ENCODE measurements at places on chromosomes 13 and 19.

DNA sequence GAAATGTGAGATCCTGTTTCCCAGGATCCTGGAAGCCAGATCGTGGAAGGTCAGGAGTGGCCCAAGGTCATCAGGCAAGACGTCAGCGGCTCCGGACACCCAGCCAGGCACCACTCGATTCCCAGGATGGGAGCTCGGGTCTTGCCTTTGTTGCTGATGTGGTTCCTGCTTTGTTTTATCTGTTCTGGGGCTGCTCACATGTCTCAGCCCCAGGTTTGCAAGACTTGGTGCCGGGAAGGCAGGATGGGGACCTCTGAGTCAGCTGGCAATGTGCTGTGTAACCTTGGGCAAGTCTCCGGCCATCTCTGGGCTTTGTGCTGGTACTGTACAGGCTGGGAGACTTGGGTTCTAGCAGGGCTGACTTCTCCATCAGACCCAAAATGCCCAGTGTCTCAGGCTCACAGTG lies 1.4 kb upstream of the FCHO1 start:
- DNase-seq = no peak

DNA sequence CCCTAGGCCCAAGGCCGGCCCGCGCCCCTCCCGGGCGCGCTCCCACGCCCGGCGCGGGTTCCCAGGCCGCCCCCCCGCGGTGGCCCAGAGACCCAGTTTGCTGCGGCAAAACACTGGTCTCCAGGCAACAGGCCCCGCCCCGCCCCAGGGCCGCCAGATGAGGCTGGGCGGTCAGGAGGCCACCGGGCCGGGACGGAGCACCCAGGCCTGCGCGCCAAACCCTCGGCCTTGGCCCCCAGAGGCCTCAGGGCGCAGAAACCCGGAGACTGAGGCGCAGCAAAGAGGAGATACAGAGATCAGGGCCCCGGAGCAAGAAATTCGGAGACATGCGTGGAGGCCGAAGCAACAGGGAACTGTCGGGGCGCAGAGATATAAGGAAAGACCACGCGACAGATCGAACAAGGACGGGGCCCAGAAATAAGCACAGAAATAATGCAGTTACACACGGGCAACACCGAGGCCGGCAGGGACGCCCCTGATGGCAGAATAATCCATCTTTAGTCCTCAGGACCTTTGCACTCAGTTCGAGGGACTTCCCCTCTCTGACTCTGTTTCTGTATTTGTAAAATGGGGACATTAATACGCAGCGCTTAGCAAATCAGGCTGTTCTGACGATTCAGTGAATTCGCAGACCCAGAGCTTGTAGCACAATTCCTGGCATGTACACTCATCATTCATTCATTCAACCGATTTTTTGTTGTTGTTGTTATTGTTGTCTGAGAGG lies 20.8 kb upstream of the ERCC1 start:
- DNase-seq = no peak

- DNase-seq = peak; percentile 95
Observed at GRCh38 chr13:107210723-107211030, 642.7 kb upstream of the ARGLU1 start.

- no peak for DNase-seq
Observed at GRCh38 chr13:39419068-39419467, 183.9 kb downstream of the LHFPL6 start.

DNA sequence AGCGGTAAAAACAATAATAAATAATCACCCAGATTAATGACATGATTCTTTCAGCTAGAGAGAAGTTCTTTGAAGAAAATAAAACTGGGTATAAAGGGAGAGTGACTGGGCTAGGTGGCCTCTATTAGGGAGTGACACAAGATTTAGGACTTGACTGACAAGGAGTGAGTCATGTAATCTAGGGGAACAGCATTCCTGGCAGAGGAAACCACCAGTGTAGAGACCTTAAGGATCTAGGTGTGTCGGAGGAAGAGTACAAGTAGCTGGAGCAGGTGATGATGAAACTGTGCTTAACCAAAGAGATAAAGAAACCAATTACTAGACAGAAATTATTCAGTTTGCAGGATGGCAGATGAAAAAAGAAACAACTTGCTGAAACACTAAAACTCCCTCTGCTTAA lies 248.0 kb downstream of the RFC3 start:
- no peak for DNase-seq
